ENCODE measurements at places on chromosomes 1 and 21.

GRCh38 chr1:231376101-231376500 lies 38.0 kb downstream of the SPRTN start:
- DNase-seq = no peak

- DNase-seq = no peak
These were observed 27.4 kb downstream of the BACE2 start for GRCh38 chr21:41195311-41195710.

DNA sequence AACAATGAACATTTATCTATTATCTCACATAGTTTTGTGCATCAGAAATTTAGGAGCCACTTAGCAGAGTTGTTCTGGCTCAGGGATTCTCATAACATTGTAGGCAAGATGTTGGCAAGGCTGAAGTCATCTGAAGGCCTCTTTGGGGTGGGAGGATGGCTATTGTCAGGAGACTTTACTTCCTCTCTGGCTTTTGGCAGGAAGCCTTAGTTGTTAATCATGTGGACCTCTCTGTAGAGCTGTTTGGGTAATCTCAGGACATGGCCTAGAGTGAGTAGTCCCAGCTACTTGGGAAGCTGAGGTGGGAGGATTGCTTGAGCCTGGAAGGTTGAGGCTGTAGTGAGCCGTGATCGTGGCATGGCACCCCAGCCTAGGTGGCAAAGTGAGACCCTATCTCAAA lies 40.2 kb downstream of the RASAL2 start:
- DNase-seq = peak; percentile 61

- no peak for DNase-seq
These were observed 167.8 kb downstream of the DHRS3 start for GRCh38 chr1:12450090-12450755.
